GM13977 (cell line): ENCODE measurements at places on chromosomes 4 and X.

- DNase-seq: no peak
Observed at GRCh38 chrX:96556886-96557285, 127.8 kb upstream of the DIAPH2 start.

GRCh38 chr4:137519406-137519805, 12.9 kb downstream of the PCDH18 start:
- DNase-seq: no peak

- DNase-seq: no peak
Observed at GRCh38 chrX:17397074-17397473, 22.1 kb downstream of the NHS start.

DNA sequence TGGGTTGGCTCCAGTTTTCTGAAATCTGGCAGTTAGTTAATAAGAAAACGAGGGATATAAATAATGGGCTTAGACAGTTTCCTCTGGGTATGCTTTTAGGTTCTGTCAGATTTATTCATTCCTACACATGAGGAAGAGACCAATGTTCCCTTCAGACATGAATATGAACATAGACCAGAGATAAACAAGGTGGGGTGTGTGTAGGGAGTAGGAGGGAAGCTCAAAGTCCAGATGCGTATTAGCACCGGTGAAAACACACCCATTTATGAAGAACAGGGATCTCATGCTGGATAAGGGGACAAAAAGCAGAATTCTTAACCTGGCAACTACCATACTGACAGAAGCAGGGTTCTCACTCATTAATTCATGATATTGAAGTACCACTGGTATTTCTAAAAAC, 223.0 kb downstream of the SOWAHB start:
- DNase-seq: no peak

DNA sequence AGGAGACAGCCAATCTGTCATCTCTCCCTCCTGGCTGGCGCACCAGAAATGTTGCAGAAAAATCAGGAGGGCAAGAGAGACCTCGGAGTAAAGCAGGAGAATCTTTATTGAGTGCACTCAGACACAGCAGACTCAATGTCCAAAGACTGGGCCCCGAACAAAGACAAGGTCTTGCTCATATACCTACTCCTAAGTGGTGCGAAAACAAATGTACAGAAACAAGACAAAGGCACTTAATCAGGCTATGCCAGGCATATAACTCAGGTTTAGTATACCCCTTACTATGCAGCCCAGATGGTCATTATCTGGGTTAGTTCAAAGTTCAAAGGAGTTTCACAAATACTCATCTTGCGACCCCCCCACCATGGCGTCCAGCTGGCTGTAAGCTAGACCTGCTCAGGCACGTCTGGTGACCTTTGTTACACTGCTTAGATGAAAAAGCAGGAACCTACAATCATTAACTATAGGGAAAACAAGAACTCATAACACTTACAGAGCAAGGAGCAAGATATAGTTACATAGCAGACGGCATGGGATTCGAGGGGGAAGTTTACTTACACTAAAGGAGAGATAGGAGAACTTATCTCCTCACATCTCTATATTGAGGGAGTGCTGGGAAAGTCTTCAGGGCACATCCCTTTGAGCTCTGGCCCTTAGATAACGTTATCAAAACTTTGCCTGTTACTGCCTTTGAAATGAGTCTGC, 27.5 kb downstream of the SULT1E1 start:
- no peak for DNase-seq

DNA sequence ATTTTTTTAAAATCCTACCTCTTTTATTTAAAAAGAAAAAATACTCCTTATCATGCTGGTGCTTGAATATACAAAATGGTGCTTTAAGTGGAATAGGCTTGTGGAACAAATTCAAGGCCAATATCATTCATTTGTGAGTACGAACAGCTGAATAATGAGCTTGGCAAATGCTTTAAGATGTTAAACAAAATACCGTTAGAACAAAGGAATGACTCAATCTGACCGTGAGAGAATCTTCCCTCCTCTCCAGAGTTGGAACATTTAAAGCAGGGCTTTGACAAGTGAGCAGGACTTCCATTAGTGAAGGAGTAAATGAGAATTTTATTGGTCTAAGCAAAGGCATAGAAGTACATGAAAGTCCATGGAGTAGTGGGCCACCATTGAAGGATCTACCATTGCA, 74.5 kb downstream of the DCLK2 start:
- DNase-seq: no peak

DNA sequence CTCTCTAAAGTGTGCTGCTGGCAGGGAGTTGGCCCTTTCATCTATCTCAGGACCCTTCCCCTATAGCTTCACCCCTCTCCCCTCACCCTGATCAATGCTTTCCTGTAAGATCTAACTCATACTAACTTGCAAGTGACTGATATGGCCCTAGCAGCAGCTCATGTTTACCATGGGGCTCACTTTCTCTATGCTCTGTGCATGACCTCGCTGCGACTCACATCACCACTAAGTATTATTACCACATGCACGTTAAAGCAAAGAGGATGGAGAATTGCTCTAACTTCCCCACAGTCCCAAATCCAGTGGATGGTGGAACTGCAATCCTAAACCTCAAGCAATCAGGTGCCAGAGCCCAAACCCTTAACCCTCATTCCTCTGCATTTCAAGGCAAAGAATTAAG, 626.6 kb downstream of the MID1IP1 start:
- no peak for DNase-seq

- peak; percentile 10 for DNase-seq
Observed at GRCh38 chrX:103789004-103789403, 12.4 kb downstream of the PLP1 start.

GRCh38 chr4:182748949-182749348, 168.2 kb downstream of the DCTD start:
- no peak for DNase-seq

DNA sequence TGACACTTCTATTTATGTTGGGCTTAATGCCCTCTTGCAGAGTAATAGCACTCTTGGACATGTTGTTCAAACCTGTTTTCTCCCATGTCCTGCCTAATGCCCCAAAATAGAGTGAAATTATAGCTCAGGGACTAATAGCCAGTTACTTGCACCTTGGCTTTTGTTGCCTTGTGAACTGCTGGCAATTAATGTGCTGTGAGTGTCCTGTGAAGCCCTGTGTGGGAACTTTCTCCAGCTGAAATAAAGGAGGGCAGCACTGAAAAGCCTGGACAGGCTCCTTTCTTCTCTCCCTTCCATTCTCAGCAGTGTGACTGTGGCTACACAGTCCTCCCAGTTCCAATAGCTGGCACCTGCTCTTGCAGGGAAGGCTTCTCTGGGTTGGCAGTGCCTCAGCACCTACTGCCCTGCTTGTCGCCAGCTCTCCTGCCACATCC, 72.4 kb downstream of the DCLK2 start:
- no peak for DNase-seq

GRCh38 chr4:98786866-98787265, 128.5 kb upstream of the TSPAN5 start:
- no peak for DNase-seq

DNA sequence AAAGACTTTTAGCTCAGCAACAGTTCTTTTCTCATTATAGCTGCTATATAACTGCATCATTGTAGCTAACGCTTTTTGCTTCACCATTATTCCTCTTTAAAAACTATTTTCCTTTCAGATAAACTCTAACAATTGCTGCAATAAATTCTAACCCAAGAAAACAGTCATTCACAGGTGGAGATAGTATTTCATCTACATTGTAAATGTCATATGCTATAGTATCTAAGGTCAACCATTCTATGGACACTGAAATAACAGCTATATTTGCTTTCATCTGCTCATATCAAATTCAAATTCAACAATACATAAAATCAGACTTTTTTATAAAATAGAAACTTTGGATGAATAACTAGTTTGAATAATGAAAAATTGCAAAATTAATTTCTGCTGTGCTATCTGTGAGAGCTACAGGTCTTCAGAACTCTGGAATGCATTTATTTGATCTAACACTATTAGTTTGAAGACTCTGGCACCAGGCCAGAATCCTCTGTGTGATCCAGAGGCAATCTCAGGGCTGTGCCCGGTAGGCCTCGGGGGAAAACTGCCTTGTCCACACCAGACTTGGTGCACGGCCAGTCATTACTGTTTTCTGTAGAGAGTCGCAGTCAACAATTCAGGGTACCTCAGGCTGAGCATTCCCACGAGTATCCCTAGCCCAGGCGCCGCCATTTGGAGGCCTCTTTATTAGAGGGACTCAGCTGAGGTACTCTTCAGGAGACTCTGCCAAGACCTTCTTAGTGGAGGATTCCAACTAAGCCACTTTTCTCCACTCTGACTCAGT, 332.4 kb downstream of the SLC7A11 start:
- DNase-seq: no peak

DNA sequence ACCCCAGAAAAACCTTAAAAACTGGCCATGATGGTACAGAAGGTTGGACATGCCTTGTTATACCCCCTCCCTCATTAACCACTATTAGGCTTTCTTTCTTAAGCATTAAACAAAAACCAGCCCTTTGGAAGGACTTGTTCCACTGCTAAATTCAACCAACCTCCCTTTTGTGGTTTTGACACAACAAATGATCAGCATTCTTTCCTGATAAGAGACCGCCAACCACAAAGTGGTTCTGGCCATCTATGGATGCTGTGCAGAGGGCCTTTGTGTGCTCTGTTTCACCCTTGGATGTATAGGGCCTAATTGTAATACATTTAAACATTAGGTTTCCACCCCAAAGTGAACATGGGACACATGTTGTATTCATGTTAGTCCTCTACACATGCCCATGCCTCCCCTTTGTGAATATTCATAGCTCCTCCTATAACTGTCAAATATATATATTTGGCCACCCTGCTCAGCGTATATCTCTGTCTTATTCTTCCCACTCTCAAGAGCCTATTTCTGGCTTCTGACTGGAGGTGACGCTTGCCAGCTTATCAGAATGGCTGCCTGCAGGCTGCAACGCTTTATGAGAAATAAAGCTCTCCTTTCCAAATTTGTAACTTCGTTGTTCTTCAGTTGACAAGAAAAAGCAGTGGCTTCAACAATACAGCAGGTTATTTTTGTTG, 126.6 kb downstream of the NPNT start:
- no peak for DNase-seq

- no peak for DNase-seq
Observed at GRCh38 chr4:70619778-70620177, 8.8 kb upstream of the ENAM start.

- DNase-seq: peak; percentile 8
Observed at GRCh38 chrX:617401-617800, 13.2 kb upstream of the SHOX start.

DNA sequence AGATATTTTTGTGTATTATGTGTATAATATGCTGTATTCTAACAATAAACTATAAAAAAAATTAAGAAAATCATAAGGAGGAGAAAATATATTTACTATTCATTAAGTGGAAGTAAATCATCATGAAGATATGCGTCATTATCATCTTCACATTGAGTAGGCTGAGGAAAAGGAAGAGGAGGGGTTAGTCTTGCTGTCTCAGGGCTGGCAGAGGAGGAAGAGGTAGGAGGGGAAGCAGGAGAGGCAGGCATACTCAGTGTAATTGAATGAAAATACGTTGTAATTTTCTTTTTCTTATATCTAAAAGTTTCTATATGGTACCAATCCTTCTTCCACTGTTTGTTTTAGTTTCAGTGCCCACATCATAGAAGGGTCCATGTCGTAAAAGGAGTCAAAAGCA, 9.8 kb upstream of the TMEM185A start:
- no peak for DNase-seq

GRCh38 chr4:64738240-64738639, 329.0 kb upstream of the TECRL start:
- DNase-seq: no peak

- no peak for DNase-seq
Observed at GRCh38 chr4:2324891-2325290, 63.0 kb upstream of the MXD4 start.

- DNase-seq: no peak
Observed at GRCh38 chrX:63751481-63751880, 33.5 kb downstream of the ARHGEF9 start.

DNA sequence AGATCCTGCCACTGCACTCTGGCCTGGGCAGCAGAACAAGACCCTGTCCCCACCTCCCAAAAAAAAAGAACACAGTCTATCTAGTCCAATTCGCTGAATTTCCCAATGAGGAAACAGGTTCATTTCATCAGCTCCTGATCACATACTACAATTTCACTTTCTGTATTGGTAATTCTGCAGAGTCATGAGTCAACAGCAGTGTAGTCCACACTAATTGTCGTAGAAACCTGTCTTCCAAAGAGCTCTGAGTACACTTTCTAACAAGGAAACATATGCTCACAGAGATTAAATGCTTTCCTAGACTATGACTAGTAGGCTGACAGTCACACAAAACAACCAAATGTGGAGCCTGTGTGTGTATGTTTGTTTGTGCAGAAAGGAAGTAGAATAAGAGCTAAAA, 91.9 kb downstream of the GPC4 start:
- no peak for DNase-seq

- DNase-seq: no peak
Observed at GRCh38 chr4:113347245-113347644, 297.8 kb downstream of the ANK2 start.

DNA sequence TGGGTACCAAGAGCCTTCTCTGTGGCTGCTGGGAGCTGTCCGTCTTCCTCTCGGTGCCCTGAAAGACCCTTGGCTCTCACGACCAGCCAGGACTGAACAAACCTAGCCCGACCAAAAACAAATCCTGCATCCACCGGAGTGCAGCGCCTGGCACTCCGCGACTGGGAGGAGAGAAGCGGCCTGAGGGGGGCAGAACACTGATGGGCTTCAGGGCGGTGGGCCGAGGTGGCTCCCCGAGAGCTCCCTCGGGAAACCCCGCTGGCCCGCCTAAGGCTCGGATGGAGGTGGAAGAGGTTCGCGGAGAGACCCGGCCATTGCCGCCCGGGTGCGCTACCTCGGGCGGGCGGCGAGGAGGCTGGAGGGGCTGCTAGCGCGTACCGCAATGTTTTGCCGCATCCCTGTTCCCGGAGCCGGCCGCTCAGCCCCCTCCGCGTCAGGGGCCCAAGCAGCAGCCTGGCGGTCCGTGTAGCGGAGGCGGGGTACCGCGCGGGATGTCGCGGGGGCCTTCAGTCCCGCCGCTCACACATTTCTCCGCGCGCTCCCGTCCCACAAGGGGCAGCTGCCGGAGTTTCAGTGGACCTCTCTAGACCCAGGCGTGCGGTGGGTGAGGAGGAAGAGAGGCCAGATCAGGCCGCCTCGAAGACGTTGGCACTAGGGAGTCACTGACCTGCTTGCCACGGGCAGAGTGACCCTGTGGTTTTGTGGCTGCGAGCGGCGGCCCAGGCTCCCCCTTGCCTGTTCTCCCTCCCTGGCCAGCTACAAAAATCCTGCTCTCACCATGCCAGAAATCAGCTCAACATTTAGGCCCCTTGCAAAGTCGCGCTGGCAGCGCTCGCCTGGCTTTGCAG, 2.2 kb downstream of the SLITRK4 start:
- DNase-seq: no peak

DNA sequence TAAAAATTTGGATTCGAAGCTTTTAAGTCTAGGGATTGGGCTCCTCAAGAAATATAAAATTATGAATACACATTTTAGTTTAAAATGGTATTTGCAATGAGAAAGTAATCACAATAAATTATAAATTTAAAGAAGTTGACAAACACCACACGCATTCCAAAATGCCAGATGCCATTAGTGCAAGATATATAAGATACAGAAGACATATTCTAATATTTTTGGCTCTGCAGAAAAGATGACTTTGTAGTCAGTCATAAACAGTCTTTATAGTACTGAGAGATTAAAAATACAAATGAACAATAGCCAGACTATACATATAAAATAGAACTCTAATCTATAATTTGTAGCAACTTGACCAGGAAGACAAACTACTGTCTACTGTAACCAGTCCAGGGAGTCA, 309.0 kb upstream of the PABPC4L start:
- no peak for DNase-seq

- no peak for DNase-seq
Observed at GRCh38 chrX:108437349-108438109, 693 bp downstream of the COL4A6 start.
